ENCODE measurements at places on chromosomes 13 and 19.

DNA sequence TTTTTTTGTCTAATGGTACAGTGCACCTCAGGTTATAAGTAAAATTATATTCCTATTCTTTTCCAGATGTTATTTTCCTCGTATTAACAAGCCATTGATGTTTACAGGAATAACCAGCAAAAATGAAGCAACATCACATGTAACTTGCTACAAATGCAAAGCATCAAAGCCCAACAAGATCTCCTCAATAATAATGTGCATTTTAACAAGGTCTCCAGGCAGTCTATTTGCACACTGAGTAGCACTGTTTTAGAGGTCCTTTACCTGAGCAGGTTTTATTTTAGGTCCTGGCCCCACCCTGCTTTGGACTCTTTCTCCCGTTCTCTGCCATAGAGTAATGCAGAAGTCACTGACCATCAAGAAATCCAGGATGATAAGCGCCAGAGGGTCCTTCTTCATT, 298.4 kb downstream of the FGF14 start:
- DNase-seq = no peak

DNA sequence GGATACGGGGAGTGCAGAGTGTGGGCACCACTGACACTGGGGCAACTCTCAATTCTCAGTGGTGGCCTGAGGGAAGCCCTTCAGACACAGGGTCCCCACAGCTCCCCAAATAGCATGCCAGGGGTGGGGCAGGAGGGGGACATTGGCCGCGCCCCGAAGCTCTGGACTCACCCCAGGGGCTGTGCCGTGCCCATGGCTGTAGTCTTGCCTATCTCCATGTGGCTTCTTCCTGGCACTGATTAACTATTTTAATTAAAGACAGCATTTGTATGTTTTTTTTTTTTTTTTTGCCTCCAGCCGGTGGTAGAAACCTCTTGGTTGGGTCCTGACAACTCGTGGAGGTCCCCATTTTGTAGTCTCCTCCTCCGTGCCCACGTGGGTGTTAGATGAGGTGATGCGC, 23.3 kb downstream of the GATAD2A start:
- no peak for DNase-seq

DNA sequence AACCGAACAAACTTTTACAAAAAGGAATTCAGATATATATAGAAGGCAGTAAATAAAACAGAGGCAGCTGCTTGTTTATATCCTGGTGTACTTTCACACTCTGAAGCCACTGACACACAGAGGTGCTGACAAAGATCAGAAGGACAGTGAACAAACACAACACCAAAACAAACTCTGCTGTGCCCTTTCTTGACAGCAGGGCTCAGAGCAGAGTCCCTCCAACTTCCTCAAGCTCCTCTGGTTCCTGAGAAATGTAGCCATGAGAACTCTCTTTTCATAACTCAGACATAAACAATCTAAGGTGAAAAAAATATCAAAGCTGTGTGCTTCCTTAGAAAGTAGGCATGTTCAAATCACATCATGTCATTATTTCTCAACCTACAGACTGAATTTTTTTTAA, 1052.8 kb upstream of the SPRY2 start:
- no peak for DNase-seq

DNA sequence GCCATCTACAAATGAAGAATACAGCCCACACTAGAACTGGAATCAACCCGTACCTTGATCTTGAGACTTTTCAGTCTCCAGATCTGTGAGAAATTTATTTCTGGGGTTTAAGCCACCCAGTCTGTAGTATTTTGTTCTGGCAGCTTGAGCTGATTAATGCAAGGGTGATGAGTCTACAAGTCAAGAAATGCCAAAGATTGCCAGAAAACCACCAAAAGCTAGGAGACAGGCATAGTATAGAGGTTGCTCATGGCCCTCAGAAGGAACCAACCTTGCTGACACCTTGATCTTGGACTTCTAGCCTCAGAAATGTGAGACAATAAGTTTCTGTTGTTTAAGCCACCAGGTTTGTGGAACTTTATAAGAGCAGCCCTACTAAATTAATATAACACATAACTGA, 428.2 kb upstream of the KLF12 start:
- no peak for DNase-seq

DNA sequence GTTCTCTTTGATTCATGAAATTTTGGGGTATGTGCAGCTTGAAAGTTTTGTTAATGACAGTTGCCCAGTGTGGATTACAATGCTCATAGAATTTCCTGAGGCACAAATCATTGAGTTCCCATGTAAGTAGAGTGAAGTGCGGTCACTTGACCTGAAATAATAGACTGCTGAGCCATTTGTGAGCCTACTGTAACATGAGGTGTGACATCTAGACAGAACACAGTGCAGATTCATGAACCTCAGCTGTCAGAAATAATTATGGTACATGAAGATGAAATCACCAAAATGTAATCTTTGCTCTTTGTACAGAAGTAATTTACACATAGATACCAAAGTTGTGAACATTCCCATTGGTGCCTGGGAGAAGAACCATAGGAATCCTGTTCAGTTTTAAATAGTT, 84.6 kb downstream of the DHRS12 start:
- no peak for DNase-seq

DNA sequence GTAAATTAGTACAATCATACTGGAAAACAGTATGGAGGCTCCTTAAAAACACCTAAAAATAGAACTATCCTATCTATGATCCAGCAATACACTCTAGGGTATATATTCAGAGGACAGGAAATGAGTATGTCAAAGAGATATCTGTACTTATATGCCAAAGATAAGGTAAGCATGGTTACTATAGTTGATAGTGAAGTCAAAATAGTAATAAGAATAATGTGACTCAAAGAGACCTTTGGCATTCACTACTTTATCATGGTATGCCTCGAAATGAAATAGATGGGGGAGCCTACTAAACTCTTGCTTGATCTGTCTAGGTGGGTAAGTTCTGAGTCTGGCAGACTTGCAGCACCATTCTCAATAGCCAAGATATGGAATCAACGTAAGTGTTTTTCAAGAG, 30.3 kb downstream of the FXYD5 start:
- no peak for DNase-seq
